ENCODE measurements at places on chromosomes 4 and X.

GRCh38 chr4:25863347-25863784 lies 578 bp upstream of the SEL1L3 start:
- no peak for DNase-seq

DNA sequence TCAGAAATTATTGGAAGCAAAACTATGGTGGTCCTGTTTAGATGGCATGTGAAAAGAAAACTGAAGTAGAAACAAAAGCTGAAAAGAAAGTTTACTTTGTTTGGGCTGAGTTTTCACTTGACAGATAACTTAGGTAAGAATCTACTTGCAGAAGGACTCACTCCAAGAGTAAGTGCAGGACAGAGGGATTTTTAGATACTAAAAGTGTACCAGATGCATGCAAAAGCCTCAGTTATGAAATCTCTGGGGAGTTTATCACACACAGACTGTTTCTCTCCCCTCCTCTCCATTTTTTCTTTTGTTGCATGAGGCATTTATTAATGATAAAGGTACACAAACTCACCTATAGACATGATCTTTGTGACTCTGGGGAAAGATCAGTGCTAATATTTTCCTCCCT lies 127.5 kb upstream of the GIMD1 start:
- no peak for DNase-seq

DNA sequence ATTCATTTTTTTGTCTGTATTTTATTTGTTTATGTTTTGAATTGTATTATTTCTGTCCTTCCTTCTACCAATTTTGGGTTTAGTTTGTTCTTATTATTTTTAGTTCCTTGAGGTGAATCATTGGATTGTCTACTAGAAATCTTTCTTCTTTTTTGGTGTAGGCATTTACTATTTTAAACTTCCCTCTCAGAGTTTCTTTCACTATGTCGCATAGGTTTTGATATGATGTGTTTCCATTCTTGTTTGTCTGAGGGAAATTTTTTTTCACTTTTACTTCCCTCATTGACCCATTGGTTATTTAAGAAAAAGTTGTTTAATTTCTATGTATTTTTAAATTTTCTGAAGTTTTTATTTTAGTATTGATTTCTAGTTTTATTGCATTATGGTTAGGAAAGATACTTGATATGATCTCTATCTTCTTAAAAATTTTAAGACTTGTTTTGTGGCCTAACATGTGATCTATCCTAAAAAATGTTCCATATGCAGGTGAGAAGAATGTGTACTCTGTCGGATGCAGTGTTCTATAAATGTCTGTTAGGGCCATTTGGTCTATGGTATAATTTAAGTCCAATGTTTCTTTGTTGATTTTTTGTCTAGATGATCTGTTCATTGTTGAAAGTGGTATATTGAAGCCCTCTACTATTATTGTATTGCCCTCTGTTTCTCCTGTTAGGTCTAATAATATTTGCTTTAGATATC lies 68.8 kb downstream of the IL15 start:
- DNase-seq = no peak

DNA sequence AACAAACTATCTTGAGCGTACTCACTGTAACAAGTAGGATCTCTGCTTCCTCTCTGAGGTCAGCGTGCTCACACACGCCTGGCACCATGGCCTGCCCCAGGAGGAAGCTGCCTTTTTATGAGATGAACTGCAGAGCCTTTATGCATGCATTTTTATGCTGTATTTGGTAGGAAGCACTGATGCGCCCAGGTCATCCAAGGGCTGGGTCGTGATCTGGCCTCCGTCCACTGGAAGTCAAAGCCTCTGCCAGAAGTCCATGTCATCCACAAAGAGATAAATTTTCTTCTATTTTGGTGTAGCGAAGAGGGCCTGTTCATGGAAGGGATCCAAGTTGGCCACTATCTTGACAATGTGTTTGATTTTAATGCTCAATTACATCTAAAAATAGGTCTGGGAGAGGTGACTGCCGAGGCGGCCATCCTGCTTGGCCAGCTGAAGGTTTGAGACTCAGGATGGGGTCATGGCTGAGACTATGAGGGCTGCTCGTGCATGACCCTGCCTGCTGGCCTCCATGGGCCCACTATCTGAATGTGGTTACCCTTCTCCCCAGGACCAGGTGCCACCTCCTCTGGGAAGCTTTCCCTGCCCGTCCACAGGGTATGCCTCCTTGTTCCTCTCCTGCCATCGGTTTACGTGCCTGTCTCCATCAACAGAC lies 50.3 kb downstream of the HTRA3 start:
- DNase-seq = no peak

GRCh38 chr4:123600987-123601904 lies 204.7 kb downstream of the SPRY1 start:
- DNase-seq = no peak

GRCh38 chr4:21596521-21596920 lies 352.1 kb downstream of the KCNIP4 start:
- DNase-seq = no peak

GRCh38 chr4:125732632-125733031 lies 417.9 kb downstream of the FAT4 start:
- DNase-seq = no peak

GRCh38 chr4:161320377-161320776 lies 843.4 kb downstream of the FSTL5 start:
- no peak for DNase-seq

GRCh38 chr4:138222046-138222445 lies 20.1 kb downstream of the SLC7A11 start:
- peak; percentile 10 for DNase-seq

DNA sequence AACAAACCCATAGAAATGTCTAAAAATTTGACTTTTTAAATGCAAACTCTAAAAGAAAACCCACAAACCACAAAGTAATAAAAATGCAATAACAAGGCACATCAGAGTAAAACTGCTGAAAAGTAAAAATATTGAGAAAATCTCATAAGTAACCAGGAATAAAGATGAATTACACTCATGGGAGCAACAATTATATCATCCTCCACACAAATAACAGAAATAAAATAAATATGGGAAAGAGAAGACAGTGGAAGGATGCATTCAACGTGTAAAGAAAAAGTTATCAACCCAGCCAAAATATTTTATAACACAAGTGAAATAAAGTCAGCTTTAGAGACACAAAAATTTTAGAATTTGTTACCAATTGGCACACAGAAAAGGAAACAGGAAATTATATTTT lies 1420.2 kb downstream of the PCDH18 start:
- DNase-seq = no peak

GRCh38 chrX:79631526-79631925 lies 264.4 kb upstream of the ITM2A start:
- DNase-seq = no peak

All from smooth muscle cell of the brain vasculature (primary cell).